ENCODE measurements at places on chromosomes 4 and X. TPM values are rescaled to one million over a fixed set of nuclear protein-coding genes. Genes with fewer than 3 reads are reported as not detected.

ZGRF1 gene
- 10.0 TPM for total RNA-seq

GRCh38 chr4:42843694-42844093, 48.8 kb upstream of the GRXCR1 start:
- H3K27me3 ChIP-seq: no peaks in the 10 kb centered on the region
- no peaks in the 10 kb centered on the region for H3K4me1 ChIP-seq
- no peak overlapping the region for H3K4me3 ChIP-seq
- DNase-seq: no peak

NKAP gene
- 2.5 TPM for total RNA-seq

GRCh38 chr4:140158365-140159030, 4.5 kb upstream of the MAML3 start:
- H3K4me3 ChIP-seq: no peak overlapping the region
- H3K4me1 ChIP-seq: peaks cover 8% of the 10 kb centered on the region
- peak; percentile 37 for DNase-seq
- peak overlapping the region; percentile 58 for H3K27ac ChIP-seq

DNA sequence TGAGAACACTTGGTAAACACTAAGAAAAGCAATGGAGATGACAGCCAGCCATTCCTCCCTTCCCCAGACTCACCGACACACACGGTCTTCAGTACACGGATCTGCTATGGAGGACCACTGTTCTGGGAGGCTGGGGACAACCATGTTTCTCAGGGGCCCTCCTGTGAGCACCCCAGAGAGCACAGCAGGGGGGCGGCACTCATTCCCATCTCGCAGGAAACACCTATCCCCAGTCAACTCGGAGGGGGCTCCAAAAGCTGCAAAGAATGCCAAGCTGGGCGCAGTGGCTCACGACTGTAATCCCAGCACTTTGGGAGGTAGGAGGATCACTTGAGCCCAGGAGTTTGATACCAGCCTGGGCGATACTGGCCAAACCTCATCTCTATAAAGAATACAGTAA, 172.1 kb downstream of the AFAP1 start:
- H3K27me3 ChIP-seq: no peaks in the 10 kb centered on the region
- peaks cover 92% of the 10 kb centered on the region for H3K36me3 ChIP-seq
- H3K4me3 ChIP-seq: no peak overlapping the region
- no peak for DNase-seq
- H3K27ac ChIP-seq: no peak overlapping the region
- peaks cover 4% of the 10 kb centered on the region for H3K4me1 ChIP-seq

DNA sequence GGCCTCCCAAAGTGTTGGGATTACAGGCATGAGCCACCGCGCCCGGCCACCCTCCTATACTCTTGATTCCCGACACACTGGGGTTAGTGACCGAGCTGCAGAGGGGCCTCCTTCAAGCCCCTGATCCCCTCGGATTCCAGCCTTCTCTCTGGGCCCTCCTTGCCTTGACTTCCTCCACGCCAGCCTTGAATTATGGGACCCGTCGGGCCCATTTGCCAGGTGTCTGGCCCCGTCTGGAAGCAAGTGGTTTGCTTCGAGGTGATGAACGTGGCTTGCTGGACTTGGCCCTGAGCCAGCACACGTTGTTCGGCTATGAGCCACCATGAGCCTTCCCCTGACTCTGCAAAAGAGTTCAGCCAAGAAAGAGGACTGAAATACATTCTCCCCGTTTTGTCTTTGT, 37.4 kb upstream of the GRPEL1 start:
- no peaks in the 10 kb centered on the region for H3K36me3 ChIP-seq
- peaks cover 16% of the 10 kb centered on the region for H3K27me3 ChIP-seq
- H3K4me3 ChIP-seq: no peak overlapping the region
- peaks cover 6% of the 10 kb centered on the region for H3K4me1 ChIP-seq

DNA sequence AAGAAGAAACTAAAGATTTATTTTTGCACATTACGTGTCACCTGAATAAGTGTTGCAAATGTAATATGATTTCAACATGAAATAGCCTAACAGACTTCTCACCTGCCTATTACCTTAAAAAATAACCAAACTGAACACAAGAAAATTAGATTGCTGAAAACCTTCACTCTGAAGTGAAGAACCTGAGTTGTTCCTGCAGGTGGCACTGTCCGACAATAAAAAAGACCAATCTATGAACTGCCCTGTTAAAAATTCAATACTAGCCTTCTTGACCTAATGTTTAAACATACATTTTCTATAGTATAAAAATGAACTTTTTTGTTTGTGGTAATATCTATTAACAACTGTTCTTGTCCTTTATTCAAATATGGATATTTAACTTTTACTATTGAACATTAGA, 69.2 kb upstream of the PNPLA4 start:
- no peak overlapping the region for H3K4me3 ChIP-seq
- H3K36me3 ChIP-seq: no peaks in the 10 kb centered on the region
- peak; percentile 40 for DNase-seq

DNA sequence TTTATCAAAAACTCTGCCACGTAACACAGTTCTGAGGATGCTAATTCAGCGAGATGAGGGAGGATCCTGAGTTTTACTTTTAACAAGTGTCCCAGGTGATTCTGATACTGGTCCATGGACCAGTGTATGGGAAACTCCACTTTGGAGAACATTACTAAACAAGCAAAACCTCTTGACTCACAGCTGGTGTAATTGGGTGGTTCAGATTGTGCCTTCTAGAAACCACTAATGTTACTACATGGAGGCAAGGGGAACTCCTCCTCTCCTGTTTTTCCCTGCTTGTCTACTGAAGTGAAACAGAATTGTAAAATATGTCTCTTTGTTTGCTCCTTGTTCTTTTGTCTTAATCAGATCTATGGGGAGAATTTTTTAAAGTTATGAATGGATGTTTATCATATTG, 62.6 kb downstream of the FRAS1 start:
- no peak overlapping the region for H3K27ac ChIP-seq
- DNase-seq: no peak
- no peak overlapping the region for H3K4me3 ChIP-seq
- no peaks in the 10 kb centered on the region for H3K36me3 ChIP-seq
- H3K27me3 ChIP-seq: no peaks in the 10 kb centered on the region
- no peaks in the 10 kb centered on the region for H3K4me1 ChIP-seq

GRCh38 chr4:86522349-86522748, 71.8 kb upstream of the PTPN13 start:
- no peaks in the 10 kb centered on the region for H3K36me3 ChIP-seq
- DNase-seq: no peak
- H3K27me3 ChIP-seq: peaks cover 2% of the 10 kb centered on the region
- H3K4me3 ChIP-seq: no peak overlapping the region
- H3K4me1 ChIP-seq: no peaks in the 10 kb centered on the region
- H3K27ac ChIP-seq: no peak overlapping the region

GRCh38 chr4:163201358-163201757, 34.7 kb upstream of the NAF1 start:
- H3K36me3 ChIP-seq: no peaks in the 10 kb centered on the region
- no peak overlapping the region for H3K4me3 ChIP-seq
- no peaks in the 10 kb centered on the region for H3K4me1 ChIP-seq
- H3K27me3 ChIP-seq: no peaks in the 10 kb centered on the region

INTS6L gene
- 3.9 TPM for total RNA-seq

TLR10 gene
- not detected for total RNA-seq

ETDA gene
- not detected for total RNA-seq

TCEAL5 gene
- not detected for total RNA-seq

GRCh38 chr4:184899261-184900134, 73.7 kb upstream of the ACSL1 start:
- H3K27me3 ChIP-seq: peaks cover 8% of the 10 kb centered on the region
- peak; percentile 8 for DNase-seq
- no peaks in the 10 kb centered on the region for H3K4me1 ChIP-seq
- H3K4me3 ChIP-seq: no peak overlapping the region
- H3K27ac ChIP-seq: no peak overlapping the region
- H3K36me3 ChIP-seq: no peaks in the 10 kb centered on the region

GRCh38 chr4:76374798-76375197, 46.1 kb downstream of the CCDC158 start:
- H3K27me3 ChIP-seq: peaks cover 11% of the 10 kb centered on the region
- H3K36me3 ChIP-seq: no peaks in the 10 kb centered on the region
- no peaks in the 10 kb centered on the region for H3K4me1 ChIP-seq

PAPSS1 gene
- total RNA-seq: 82.8 TPM

CSAG2 gene
- total RNA-seq: not detected

DNA sequence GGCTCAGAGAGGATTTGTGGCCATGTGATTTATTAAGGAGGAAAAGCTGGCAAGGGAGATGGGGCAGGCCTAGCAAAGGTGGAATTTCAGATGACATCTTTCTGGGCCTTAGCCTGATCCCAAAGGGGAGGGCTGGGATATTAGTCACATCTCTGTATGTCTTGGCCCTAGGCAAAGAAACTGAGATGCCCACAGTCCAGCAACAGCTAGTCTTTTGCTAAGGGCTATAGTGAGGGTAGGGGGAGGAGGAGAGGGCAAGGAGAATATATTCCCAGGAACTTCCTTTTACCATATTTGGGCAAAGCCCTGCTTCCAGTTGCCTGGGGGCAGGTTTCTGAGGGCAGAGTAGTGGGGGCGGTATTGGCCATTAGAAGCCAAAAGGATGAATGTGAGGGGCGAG, 209.8 kb upstream of the NR3C2 start:
- H3K4me3 ChIP-seq: no peak overlapping the region
- H3K36me3 ChIP-seq: no peaks in the 10 kb centered on the region
- DNase-seq: no peak
- H3K27me3 ChIP-seq: no peaks in the 10 kb centered on the region
- H3K4me1 ChIP-seq: no peaks in the 10 kb centered on the region

PHOX2B gene
- total RNA-seq: not detected

SLITRK4 gene
- not detected for total RNA-seq

P2RY4 gene
- total RNA-seq: not detected

GRCh38 chrX:24371391-24371972, 11.0 kb downstream of the SUPT20HL1 start:
- H3K4me3 ChIP-seq: no peak overlapping the region
- peaks cover 11% of the 10 kb centered on the region for H3K27me3 ChIP-seq
- H3K4me1 ChIP-seq: no peaks in the 10 kb centered on the region
- DNase-seq: peak; percentile 47

- H3K36me3 ChIP-seq: no peaks in the 10 kb centered on the region
- H3K4me3 ChIP-seq: peak overlapping the region; percentile 70
- H3K27ac ChIP-seq: peak overlapping the region; percentile 76
- no peaks in the 10 kb centered on the region for H3K27me3 ChIP-seq
Measured at GRCh38 chr4:102500352-102500695, 835 bp upstream of the NFKB1 start.

PRSS12 gene
- 62.2 TPM for total RNA-seq

- no peak overlapping the region for H3K4me3 ChIP-seq
- H3K4me1 ChIP-seq: no peaks in the 10 kb centered on the region
- DNase-seq: no peak
- H3K27me3 ChIP-seq: no peaks in the 10 kb centered on the region
Measured at GRCh38 chr4:136867465-136867864, 664.8 kb downstream of the PCDH18 start.

DNA sequence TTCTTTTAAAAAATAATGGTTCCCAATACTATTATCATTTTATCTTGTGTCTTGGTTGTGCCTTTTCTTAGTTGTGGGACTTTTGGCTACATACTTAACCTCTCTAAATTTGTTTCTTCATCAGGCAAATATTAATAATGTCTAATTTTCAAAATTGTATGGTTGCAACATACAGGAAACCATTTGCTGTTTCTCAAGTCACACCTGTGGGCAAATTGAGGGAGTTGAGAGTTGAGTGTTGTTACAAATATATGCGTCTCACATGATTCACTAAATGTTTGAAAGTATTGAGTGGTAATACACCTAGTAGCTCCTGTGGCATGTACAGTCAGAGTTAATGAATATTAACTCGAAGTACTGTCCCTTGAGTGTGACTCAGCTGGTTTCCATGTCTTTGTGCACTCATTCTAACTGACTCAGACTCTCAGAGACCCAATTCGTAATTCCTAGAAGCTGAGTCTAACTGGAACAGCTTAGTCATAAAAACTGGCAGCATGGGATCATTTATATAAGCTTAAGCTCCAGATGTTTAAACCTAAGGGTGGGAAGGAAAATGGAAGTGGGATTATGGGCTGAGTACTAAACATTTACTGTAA, 802.4 kb downstream of the TRIML1 start:
- H3K36me3 ChIP-seq: no peaks in the 10 kb centered on the region
- no peak overlapping the region for H3K4me3 ChIP-seq
- peak; percentile 100 for DNase-seq
- H3K4me1 ChIP-seq: peaks cover 4% of the 10 kb centered on the region

PAGE2 gene
- total RNA-seq: not detected

APEX2 gene
- total RNA-seq: 3.4 TPM

NALF2 gene
- total RNA-seq: not detected

DNA sequence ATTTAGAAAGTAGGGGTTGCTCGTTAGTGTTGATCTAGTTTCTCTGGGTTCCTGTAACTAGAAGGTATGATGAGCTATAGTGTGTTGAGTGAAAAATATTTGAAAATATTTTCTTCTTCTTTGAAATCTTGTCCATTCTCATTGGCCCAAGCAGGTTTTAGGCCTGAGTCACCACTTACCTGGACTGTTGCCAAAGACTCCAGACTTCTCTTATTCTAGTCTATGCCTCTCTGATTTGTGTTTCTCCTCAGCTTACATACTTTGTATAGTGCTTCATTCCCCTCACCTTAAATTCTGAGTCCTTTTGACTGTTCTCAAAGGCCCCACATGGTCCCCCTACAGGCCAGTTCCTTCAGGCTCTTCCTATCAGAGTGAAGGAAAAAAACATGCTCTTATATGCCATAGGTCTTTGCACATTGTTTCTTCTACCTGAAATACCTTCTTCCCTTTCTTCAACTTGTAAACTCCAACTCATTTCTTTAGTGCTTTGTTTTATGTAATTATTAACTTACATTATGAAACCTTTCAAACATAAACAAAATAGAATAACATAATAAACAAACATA, 258.2 kb downstream of the PPP1R2C start:
- H3K36me3 ChIP-seq: no peaks in the 10 kb centered on the region
- no peaks in the 10 kb centered on the region for H3K4me1 ChIP-seq
- DNase-seq: peak; percentile 17

ABCD1 gene
- 4.7 TPM for total RNA-seq

- H3K36me3 ChIP-seq: no peaks in the 10 kb centered on the region
- no peak overlapping the region for H3K4me3 ChIP-seq
- DNase-seq: no peak
- H3K27me3 ChIP-seq: peaks cover 71% of the 10 kb centered on the region
- H3K27ac ChIP-seq: no peak overlapping the region
Measured at GRCh38 chr4:7189066-7189465, 3.3 kb upstream of the SORCS2 start.

CXCL5 gene
- total RNA-seq: not detected

DNA sequence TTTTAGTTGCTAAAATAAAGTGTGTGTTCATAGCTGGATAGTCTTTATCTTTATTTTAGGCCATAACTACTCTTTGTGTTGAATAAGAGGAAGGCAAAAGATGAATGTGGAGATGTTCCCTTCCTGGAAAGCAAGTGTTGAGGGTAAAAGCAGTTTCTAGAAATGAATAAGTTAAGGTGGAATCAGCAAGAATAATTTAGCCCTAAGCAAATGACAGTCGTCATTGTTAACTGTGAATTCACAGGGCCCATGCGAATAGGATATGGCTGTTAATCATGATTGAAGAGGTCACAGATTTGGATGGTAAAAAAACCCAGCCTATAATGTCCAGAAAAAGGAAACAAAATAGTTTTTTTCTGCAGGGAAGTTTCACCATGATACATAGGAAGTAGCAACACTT, 167.8 kb upstream of the PPP3CA start:
- no peak overlapping the region for H3K4me3 ChIP-seq
- no peak for DNase-seq
- no peaks in the 10 kb centered on the region for H3K27me3 ChIP-seq

Measured in IMR-90 (cell line).